ENCODE measurements at places on chromosomes 11 and 22.

DNA sequence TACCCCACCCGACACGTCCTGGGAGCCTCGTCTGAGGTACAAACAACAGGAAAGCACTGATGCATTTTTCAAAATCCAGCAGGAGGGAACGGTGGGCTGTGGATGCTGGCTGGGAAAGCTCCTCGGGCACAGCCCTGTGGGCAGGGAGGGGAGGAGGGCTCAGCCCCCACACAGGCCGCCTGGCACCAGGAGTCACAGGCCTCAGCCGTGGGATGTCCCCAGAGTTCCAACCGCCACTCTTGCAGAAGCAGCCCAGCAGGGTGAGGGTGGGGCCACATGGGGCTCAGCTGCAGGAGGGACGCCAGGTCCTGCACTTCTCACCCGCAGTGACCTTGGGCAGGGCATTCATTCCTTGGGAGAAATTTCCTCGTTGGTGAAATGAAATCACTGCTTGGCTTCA lies 274.6 kb downstream of the BRD1 start:
- DNase-seq, result no peak

DNA sequence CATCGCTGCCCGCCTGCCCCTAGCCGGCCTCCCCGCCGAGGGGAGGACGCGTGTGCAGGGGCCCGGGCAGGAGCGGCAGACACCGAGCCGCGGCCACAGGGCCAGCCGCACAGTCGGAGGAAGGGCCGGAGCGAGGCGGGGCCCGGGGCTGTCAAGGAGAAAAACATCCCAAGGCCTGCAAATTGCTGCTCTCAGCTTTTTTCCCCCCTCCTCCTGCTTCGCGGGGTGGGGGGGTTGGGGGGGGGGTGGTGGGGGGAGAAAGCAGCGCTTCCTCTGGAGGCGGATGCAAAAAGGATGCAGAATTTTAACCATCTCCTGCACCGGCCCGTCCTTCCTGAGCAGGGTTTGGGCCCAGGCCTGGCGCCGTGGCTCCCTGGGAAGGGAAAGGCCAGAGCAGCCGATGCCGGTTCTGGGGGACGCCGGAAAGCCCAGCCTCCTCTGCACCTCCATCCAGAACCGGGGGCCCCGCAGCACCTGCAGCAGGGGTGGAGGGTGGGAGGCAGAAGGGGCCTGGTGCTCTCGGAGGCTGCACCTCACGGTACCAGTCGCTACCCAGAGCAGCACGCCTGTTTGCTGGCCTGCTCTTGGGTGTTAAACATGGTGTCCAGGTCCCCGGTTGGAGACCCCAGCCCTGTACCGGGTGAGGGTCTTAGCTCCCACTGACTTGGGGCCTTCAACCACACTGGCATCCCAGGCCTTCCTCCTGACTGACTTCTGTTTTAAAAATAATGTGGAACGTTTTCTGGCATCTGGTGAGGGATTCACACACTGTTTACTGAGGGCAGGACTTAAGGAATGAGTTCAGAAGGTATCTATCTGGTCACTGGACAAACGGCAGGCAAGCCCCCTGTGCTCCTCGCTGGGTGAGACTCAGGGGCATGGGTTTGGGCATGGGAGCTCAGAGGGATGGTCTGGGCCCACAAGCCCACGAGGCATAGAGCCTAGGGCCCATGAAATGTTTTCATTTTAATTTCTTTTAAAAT lies 77.4 kb upstream of the WNT7B start:
- DNase-seq, result peak; percentile 65

DNA sequence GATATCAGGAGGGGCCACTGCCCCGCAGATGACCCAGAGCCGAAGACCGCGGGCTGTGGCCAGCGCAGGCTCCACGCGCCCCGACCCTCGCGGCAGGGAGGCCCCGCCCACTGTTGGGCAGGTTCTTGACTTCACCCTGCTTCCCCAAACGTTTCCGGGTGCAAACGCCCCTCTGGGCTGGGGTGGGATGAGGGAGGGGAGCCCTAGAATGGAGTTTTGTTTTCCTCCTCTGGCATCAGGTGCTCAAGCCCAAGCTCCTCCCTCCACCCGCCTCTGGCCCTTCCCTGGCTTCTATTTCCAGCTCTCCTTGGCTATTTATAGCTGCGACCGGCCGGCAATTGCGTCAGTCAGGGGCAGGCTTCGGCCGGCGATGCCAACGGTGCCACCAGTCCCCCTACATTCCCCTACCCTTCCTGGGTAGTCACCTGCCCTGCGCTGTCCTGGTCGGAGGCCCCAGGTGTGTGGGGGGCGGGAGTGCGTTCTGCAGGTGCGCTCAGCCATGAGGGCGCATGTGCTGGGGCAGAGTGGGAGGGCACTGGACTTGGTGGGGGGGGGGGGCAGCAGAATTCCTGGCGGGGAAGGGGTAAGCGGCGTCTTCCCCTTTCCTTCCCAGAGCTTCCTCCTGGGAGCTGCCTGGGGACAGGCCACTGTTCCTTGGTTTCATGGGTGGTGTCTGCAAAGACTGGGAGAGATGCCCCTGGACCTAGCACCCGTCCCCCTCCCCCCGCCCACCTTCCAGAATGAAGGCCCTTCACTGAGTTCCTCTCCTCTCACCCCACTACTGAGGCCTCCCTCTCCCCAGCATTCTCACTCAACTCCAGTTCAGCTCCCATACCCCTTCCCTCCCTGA lies 23.6 kb downstream of the DUSP8 start:
- peak; percentile 37 for DNase-seq

- peak; percentile 71 for DNase-seq
Observed at GRCh38 chr11:1878137-1879031, 13.3 kb downstream of the PRR33 start.

Measured in amniotic epithelial cell (primary cell).